ENCODE measurements at places on chromosomes 16 and 17.
A peak's percentile ranks its signal among the peaks of the same experiment; 100 is the strongest.

- no peak for DNase-seq
These were observed 14.6 kb downstream of the ADCY7 start for GRCh38 chr16:50280932-50281331.

GRCh38 chr16:22001591-22001990, 675 bp upstream of the PDZD9 start:
- DNase-seq, result no peak

GRCh38 chr17:27976331-27976730, 66.1 kb upstream of the NLK start:
- no peak for DNase-seq

DNA sequence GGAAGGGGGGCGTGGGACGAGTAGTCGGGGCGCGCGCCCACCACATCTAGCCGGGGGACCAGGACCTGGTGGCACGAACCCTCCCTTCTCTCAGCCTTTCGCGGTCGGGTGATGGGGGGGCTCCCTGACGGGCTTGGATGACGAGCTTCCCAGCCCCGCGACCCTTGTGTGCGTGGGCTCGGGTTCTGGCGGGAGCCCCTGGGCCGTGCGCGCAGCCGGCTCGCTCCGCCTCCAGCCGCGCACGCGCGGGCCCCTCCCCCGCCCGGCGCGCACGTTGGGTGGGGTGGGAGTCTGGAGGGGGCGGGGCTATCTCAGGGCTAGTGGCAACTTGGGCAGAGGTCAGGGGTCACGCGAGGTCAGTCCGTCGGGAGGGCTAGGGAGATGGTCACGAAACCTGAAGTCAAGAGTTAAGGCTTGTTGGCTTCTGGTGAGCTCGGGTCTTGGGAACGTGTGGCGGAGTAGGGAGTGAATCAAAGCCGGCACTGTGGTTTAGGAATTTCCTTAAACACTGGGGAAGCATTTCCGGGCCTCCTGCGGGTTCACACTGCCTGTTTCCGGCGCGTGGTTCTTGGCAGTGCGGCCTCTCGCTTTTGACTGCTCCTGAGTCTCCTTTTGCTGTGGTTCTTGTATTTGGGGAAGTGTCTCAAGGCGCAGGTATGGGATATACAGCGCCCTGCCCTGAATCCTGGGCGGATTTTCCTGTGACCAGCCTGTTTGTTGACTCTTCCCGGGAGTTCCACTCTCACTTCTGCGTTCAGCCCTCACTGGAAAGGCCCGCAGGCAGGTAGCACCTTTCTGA, at the start of gene SRCAP:
Gene SRCAP, plus strand, starts transcription at position 356 of the 799 bp plus-strand sequence. CDS start 1,654 bp downstream, outside the sequence.
- peak; percentile 93 for DNase-seq

DNA sequence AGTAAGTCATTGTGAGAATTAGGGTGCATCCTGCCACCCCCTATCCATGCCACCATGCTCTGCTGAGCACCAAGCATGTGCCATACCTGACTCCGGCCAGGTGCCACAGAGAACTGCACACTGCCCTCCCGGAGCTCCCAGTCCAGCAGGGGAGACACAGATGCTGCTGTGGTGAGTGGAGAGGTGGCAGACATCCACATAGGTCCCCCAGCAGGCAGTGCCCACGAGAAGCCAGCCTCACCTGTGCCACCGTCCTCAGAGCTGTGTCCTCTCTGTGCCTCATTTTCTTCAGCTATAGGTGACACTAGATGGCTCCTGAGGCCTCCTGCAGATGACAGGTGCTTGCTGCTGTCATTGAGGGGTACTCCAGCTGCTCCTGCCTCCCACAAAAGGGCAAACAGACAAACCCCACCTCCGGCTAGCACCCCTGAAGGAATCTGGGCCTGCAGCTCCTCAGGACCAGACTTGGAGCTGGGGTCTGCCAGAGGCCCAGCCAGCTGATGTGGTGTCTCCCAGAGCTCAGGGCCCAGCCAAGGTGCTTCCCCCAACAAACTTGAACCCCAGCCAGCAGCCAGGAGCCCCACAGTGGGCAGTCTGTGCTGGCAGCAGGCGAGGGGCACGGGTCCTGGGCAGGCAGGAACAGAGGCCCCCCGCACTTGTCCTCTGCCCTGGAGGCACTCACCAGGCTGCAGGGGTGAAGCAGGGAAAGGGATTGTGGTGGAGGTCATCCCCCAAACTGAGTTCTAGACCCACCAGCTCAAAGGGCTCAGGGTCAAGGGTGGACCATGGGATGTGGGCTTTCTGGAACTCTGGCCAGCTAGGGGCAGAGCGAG, 17.1 kb downstream of the FOXJ1 start:
- DNase-seq, result no peak

- DNase-seq, result no peak
These were observed 7.5 kb downstream of the ZNF205 start for GRCh38 chr16:3119701-3120408.

- DNase-seq, result no peak
These were observed 126.0 kb downstream of the RAB11FIP4 start for GRCh38 chr17:31517524-31517923.

GRCh38 chr17:29077320-29077719, 34.4 kb downstream of the PIPOX start:
- DNase-seq, result no peak

- DNase-seq, result peak; percentile 69
These were observed 668 bp downstream of the JUP start for GRCh38 chr17:41785859-41786226.

- no peak for DNase-seq
These were observed 412 bp downstream of the FKBP10 start for GRCh38 chr17:41813152-41813680.

- no peak for DNase-seq
These were observed 524.6 kb downstream of the GRIN2A start for GRCh38 chr16:9657641-9658040.

DNA sequence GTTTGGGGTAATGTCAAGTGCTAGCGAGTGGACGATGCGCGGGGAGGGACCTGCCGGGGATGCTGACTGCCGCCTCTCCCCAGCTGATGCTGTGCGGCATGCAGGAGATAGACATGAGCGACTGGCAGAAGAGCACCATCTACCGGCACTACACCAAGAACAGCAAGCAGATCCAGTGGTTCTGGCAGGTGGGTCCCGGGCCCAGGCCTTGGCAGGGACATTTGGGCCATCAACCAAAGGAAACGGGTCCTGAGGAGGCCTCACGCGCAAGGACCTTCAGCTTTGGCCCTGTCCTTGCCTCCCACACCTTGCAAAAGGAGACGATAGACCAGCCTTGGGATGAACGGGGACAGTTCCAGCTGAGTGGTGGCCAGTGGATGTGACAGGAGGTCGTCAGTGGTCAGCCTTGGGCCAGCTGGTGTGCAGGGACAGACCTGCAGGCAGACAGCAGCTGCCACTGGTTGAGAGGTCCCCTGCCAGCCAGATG, 13.6 kb upstream of the CLEC18A start:
- no peak for DNase-seq

DNA sequence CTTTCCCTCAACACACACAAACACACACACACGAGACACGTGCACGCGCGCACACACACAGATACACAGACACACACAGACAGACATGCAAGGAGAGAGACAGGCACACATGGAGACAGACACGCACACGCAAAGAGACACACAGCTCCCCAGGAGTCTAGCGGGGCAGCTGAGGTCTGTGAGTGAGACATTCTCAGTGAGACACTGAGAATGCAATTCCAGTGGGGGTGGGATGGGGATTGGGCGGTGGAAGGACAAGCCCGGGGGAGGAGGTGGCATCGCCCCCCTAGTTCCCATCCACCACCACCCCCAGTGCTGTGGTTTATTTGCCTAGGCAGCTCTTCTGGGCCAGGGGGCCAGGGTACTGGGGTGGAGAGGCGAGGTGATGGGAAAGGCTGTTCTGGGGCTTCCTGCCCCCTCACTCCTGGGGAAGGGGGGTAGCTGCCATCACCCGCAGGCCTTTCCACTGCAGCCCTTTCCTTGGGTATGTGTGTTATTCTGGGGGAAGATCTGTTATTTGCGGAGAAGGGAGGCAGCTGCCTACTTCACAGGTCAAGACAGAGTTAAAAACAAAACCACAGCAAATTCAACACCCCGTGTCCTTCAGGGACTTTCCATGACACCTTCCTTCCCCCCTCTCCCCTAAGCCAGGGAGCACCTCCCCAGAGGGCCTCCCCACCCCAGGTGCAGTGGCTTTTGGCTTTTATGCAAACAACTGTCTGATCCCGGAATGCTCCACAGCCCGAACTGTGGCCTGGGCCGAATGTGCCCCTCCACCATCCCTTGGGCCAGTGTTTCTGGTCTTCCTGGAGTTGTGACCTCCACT, 18.0 kb downstream of the GRB7 start:
- DNase-seq, result no peak

- DNase-seq, result no peak
These were observed 4.1 kb downstream of the SMTNL2 start for GRCh38 chr17:4588391-4588790.

GRCh38 chr17:31754239-31754945, 104.7 kb downstream of the COPRS start:
- DNase-seq, result no peak

GRCh38 chr16:84320511-84320910, 25.8 kb downstream of the WFDC1 start:
- no peak for DNase-seq

DNA sequence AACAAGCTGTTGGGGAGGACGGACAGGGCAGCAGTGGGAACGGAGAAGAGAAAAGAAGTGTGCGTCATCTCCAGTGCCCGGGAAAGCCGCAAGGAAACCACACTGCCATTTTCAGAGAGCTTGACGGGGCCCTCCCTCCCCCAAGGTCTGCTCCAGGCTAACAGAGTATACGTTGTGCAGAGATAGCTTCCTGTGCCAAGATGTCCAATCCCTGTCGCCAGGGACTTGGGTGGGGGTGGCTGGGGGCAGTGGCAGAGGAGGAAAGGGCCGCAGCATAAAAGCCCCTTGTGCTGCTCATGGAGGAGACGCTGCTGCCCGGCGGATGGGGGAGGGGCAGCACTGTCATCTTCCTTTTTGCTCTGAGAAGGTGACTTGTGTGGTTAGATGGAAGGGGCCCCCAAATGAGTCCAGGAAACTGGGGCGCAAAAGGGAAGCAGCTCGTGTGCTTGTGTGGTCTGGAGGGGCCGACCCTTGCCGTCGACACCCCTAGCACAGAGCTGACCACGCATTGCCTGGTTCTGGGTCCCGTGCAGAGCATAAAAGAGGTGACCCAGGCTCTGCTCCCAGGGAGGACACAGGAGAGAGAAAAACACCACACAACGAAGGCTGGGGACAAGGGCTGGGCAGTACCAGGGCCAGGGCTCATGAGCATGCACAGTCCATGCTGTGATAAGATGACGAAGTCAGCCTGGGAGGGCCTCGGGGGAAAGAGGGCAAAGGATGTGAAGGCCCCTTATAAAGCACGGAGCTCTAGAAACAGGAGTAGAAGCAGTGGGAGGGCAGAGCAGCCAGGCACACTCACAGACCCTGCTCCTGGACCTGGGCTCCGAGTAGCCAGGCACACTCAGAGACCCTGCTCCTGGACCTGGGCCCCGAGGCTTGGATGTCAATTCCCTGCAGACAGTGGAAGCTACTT, 372.7 kb downstream of the SLC39A11 start:
- DNase-seq, result peak; percentile 70

DNA sequence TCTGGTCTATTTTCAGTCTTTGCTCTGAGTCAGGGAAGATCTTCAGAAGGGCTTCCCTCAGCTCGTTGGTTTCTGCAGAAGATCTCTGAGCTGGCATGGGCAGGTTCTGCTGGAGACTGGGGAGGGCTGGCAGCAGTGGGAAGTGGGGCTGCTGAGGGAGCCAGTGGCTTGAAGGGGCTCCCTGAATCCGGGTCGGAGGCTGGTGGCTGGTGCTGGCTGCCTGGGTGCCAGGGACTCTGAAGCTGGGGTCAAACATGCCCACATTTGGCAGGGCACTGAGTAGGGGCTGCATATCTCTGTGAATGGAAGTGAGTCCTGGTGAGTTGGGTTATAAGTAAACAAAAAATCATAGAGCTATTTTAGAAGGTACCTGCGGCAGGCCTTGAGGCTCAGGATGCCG, 67.0 kb downstream of the N4BP1 start:
- no peak for DNase-seq

- no peak for DNase-seq
These were observed 232.8 kb upstream of the SALL1 start for GRCh38 chr16:51383909-51384308.

DNA sequence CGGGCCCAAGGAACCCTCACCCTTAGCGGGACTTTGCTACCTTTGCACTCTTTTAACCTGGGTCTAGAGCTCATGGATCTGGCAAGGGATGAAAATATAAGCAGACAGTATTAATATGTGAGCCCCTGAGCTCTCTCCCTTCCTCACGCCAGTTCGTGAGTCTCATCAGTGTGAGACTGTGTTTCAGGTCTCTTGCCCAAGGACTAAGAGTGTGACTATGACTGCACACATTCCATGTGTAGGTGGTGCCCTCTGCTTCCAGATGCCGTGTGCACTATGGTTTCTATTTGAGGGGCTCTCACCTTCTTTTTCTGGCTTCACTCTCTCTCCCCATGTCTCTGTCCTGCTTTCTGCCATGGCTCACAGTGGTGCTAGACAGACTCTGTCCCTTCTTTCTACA, 40.5 kb downstream of the DHRS7B start:
- peak; percentile 61 for DNase-seq

DNA sequence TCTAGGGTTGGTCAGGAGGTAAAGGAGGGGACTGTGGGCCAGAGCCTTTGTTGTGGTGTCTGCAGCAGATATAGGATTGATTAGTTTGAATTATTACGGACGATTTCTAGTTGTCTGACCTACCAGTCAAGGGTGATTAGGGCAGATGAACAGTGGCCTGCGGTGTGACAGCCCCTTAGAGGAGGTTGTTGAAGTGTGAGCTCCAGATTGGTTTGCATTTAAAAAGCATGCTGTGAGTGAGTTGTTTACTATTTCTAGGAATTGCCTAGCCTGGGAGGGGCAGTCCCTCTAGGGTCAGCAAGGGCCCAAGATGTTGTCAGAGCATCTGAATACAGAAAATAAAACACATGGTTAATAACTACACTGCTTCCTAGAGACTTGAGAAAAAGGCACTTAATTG, 108.8 kb downstream of the ARHGAP44 start:
- no peak for DNase-seq

GRCh38 chr17:75632863-75633485, at the start of gene SMIM5:
SMIM5 (plus strand) TSS chr17:75633434; CDS start chr17:75640202, 6,768 bp downstream.
- DNase-seq, result peak; percentile 90

GRCh38 chr16:22684574-22685458, 129.1 kb upstream of the HS3ST2 start:
- peak; percentile 37 for DNase-seq

DNA sequence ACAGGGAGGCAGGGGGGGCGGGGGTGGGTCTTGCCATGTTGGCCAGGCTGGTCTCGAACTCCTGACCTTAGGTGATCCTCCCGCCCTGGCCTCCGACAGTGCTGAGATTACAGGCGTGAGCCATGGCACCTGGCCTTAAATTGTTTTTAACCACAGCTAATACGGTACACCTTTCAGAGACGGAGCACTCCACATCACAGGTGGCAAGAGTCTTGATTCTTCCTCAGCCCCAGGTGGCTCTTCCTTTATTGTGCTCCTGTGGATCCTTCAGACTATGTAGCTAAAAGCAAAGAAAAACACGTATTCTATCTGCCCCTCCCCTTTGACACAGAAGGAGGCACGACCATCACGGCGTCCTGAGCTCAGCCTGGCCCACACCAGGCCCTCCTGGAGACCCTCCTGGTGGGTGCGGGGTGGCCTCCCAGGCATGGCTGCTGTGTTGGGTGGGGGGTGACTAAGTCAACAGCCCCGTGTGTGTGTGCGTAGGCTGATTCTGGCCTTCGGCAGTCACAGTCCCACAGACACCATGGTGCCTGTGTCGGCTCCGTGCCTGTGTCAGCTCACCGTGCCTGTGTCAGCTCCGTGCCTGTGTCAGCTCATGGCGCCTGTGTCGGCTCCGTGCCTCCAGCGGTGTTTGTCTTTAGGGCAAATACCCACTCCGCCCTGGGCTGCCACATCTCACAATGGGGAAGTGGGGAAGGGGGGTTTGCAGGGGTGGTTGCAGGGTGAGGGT, 10.8 kb upstream of the SECTM1 start:
- no peak for DNase-seq

- DNase-seq, result no peak
These were observed 123.6 kb downstream of the MRTFB start for GRCh38 chr16:14194721-14195120.

GRCh38 chr16:89491974-89492687, 1.8 kb upstream of the ANKRD11 start:
- DNase-seq, result no peak

Measured in suppressor macrophage treated with lipopolysaccharide for 1 hour (primary cell).